ENCODE measurements at places on chromosomes 12 and 14. TPM values are rescaled to one million over a fixed set of nuclear protein-coding genes. Genes with fewer than 3 reads are reported as not detected.

- no peaks in the 10 kb centered on the region for H3K27me3 ChIP-seq
- H3K27ac ChIP-seq = no peak overlapping the region
- no peak overlapping the region for H3K4me3 ChIP-seq
- H3K36me3 ChIP-seq = no peaks in the 10 kb centered on the region
Observed at GRCh38 chr12:14576896-14577295, 9.2 kb upstream of the PLBD1 start.

Gene PTCSC3
- total RNA-seq = not detected

- peaks cover 19% of the 10 kb centered on the region for H3K4me1 ChIP-seq
- peaks cover 7% of the 10 kb centered on the region for H3K36me3 ChIP-seq
- H3K27me3 ChIP-seq = peaks cover 12% of the 10 kb centered on the region
Observed at GRCh38 chr14:99683619-99684409, at the start of gene CYP46A1. Gene CYP46A1 (plus strand): TSS chr14:99684298. CDS start chr14:99684418, 120 bp downstream.

DNA sequence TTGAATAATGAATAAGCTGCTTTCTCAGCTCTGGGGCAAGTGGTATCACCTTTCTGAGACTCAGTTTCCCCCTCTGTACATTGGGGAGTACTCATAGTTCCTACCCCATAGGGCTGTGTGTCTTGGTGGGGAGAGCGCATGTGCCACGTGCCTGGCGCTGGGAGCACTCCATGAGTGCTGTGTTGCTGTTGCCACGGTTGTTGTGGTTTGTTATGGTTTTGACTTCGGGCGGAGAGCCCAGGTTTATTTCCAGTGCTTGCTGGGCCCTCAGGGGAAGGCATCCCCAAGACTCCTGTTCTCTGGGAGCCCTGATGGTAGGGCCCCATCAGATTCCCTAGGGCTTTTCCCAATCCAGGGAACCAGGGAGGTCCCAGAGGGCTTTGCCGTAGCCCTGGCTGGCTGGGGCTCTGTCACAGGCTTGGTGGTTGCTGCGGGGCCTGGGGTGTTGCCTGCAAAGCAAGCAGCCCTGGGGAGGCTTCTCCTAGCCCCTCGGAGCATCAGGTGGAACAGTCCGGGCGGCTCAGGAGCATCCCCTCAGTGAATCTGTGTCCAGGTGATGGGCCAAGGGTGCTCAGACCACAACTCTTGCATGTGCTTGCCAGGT lies 18.6 kb downstream of the SH2B3 start:
- peaks cover 3% of the 10 kb centered on the region for H3K27me3 ChIP-seq
- no peak for DNase-seq
- H3K4me3 ChIP-seq = no peak overlapping the region
- H3K36me3 ChIP-seq = peaks cover 29% of the 10 kb centered on the region
- peaks cover 42% of the 10 kb centered on the region for H3K4me1 ChIP-seq

GRCh38 chr14:96146131-96146771 lies 58.4 kb upstream of the BDKRB2 start:
- no peak overlapping the region for H3K4me3 ChIP-seq
- H3K4me1 ChIP-seq = no peaks in the 10 kb centered on the region
- no peaks in the 10 kb centered on the region for H3K36me3 ChIP-seq
- DNase-seq = no peak

Gene TOMM20L
- not detected for total RNA-seq

Gene HOXC10
- 1.9 TPM for total RNA-seq

- H3K4me3 ChIP-seq = no peak overlapping the region
- no peaks in the 10 kb centered on the region for H3K36me3 ChIP-seq
- DNase-seq = peak; percentile 28
- peaks cover 3% of the 10 kb centered on the region for H3K4me1 ChIP-seq
Observed at GRCh38 chr12:80837342-80837978, 100.3 kb downstream of the LIN7A start.

Gene LYZ
- total RNA-seq = 3.6 TPM

Gene SMOC1
- 0.38 TPM for total RNA-seq

DNA sequence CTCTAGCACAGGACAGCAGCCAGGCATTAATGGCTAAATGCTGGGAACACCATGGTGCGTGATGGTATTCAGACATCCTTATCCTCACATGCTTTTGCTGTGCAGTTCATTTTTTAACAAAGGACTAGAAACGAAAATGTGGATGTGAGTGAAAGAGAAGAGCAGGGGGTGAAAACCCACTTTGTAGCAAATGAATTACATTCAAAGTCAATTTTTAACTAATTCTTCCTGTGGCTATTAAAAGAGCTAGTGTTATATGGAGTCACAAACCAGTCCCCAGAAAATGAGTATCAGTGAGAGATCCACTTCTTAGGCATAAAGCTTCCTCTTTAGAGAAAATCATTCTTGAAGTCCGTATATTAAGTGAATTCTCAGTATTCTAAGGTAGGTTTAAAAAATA lies 592.0 kb upstream of the LMO3 start:
- H3K27me3 ChIP-seq = no peaks in the 10 kb centered on the region
- H3K27ac ChIP-seq = no peak overlapping the region
- H3K4me1 ChIP-seq = no peaks in the 10 kb centered on the region

DNA sequence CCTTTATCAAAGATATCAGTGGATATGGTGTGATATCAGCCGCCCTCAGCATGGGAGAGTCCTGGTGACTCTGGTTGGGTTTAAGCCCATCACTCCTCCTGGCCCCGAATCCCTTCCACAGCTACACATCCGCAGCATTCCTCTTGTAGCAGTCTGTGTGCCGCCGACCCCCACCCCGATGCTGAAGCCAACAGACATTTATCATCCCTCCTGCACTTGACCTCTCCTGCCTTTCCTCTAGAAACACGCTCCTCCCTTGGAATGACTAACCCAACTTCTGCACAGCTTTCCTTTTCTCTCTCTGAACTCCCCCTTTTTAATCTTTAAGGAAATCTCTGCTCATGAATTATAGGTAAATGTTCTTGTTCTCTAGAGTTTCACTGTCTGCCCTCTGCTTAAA lies 250.9 kb upstream of the FOXN3 start:
- peaks cover 1% of the 10 kb centered on the region for H3K27me3 ChIP-seq
- peaks cover 4% of the 10 kb centered on the region for H3K36me3 ChIP-seq
- no peak overlapping the region for H3K4me3 ChIP-seq

Gene TAS2R30
- total RNA-seq = 1.7 TPM

- no peaks in the 10 kb centered on the region for H3K36me3 ChIP-seq
- no peak overlapping the region for H3K27ac ChIP-seq
- no peaks in the 10 kb centered on the region for H3K4me1 ChIP-seq
- no peak for DNase-seq
Observed at GRCh38 chr14:30381861-30382480, 177.0 kb upstream of the G2E3 start.

DNA sequence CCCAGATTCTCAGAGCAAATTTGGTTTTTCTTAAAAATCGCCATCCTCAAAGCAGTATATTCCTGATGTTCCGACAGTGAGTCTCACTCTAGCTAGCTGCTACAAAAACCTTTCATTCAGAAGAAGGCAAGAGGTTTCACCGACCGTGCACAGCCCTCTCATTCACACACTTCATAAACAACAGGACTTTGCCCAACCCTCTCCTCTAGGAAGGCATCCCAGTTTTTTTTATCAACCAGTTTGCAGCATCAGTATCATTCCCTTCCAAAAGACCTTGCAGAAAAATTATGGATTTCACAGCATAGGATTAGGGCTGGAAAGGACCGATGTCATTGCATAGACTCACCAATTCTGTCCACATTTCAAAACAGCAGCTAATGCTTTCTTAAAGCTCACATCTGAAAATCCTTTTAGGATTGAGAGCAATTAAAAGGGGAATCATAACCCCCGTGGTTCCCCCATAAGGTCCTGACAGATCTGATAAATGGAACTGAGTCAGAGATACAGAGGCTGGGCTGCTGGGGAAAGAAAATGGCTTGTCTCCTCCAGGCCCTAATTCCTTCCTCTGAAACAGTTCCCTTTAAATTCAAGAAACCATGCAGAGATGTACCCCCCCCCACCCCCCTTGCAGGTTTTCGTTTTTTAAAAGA lies 597 bp downstream of the SVOP start:
- H3K27ac ChIP-seq = no peak overlapping the region
- H3K36me3 ChIP-seq = no peaks in the 10 kb centered on the region
- no peak overlapping the region for H3K4me3 ChIP-seq
- no peaks in the 10 kb centered on the region for H3K27me3 ChIP-seq

DNA sequence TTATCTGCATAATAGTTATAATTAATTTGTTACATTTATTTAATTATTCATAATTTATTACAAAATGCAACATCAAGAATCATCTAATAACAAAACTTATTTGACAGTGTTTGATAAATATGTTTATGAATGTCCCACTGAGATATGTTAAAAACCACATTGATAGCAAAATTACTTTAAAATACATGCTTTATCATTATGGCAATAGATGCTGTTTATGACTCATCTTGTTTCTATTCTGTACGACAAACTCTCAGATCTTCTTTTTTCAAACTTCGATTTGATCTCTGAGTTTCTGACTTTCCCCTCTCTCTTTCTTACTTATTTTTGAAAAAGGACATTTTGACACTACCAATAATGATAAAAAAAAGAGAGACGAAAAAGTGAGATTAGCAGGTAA lies 56.8 kb upstream of the LRRK2 start:
- H3K27me3 ChIP-seq = no peaks in the 10 kb centered on the region
- no peak overlapping the region for H3K27ac ChIP-seq
- no peaks in the 10 kb centered on the region for H3K4me1 ChIP-seq
- no peak overlapping the region for H3K4me3 ChIP-seq
- peaks cover 4% of the 10 kb centered on the region for H3K36me3 ChIP-seq

- no peak overlapping the region for H3K4me3 ChIP-seq
- no peaks in the 10 kb centered on the region for H3K4me1 ChIP-seq
- no peaks in the 10 kb centered on the region for H3K36me3 ChIP-seq
- no peaks in the 10 kb centered on the region for H3K27me3 ChIP-seq
Observed at GRCh38 chr14:42140831-42141279, 534.2 kb downstream of the LRFN5 start.

GRCh38 chr12:33427071-33427470 lies 12.5 kb downstream of the SYT10 start:
- no peak overlapping the region for H3K4me3 ChIP-seq
- no peaks in the 10 kb centered on the region for H3K27me3 ChIP-seq
- no peak for DNase-seq
- H3K27ac ChIP-seq = no peak overlapping the region

- peak overlapping the region; percentile 97 for H3K4me3 ChIP-seq
- H3K27me3 ChIP-seq = peaks cover 9% of the 10 kb centered on the region
- peak overlapping the region; percentile 92 for H3K27ac ChIP-seq
- peaks cover 12% of the 10 kb centered on the region for H3K4me1 ChIP-seq
Observed at GRCh38 chr14:34872822-34873588, 2.2 kb downstream of the BAZ1A start.

Gene ALKBH2
- 10.4 TPM for total RNA-seq

GRCh38 chr14:46964378-46964777 lies 312.8 kb upstream of the RPL10L start:
- no peaks in the 10 kb centered on the region for H3K4me1 ChIP-seq
- no peak overlapping the region for H3K27ac ChIP-seq
- no peaks in the 10 kb centered on the region for H3K27me3 ChIP-seq
- no peaks in the 10 kb centered on the region for H3K36me3 ChIP-seq
- no peak for DNase-seq

DNA sequence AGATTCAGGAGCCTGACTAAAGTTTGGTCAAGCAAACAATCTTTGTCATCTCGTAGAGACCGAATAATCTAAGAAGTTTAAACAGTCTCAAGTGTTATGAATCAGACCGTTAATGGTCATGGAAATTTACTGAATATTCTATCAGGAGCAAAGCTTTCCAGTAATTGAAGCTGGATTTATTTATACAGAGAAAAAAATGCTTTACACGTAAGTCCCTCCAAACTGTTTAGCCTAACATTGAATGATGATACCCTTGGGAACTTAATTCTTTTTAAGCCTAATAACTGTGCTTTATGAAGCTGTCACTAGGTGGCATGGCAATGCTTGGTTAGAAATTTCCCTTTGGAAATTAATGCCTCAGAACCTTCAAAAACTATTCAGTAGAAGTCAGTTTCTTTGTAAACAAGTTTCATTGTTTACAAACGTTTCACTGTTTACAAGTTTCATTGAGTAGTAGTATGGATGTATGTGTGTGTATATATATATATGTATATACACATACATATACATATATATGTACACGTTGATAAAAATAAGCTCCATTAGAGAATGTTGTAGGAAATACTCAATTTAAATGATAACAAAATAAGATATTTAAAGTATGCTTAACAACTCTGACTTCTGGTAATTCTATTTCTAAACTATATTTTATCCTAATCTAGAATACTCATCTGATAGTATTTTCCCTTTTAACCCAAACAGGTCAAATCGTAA lies 32.1 kb downstream of the DEPDC4 start:
- H3K27me3 ChIP-seq = no peaks in the 10 kb centered on the region
- H3K36me3 ChIP-seq = no peaks in the 10 kb centered on the region
- no peak for DNase-seq
- H3K4me3 ChIP-seq = no peak overlapping the region

- peaks cover 23% of the 10 kb centered on the region for H3K36me3 ChIP-seq
- no peaks in the 10 kb centered on the region for H3K4me1 ChIP-seq
- DNase-seq = no peak
- H3K27ac ChIP-seq = no peak overlapping the region
- H3K4me3 ChIP-seq = no peak overlapping the region
Observed at GRCh38 chr14:102058961-102059360, 27.9 kb downstream of the HSP90AA1 start.

Gene ATN1
- 144 TPM for total RNA-seq

GRCh38 chr12:119302451-119303080 lies 32.0 kb upstream of the CCDC60 start:
- no peak overlapping the region for H3K4me3 ChIP-seq
- no peaks in the 10 kb centered on the region for H3K27me3 ChIP-seq
- no peaks in the 10 kb centered on the region for H3K36me3 ChIP-seq
- no peak for DNase-seq
- H3K4me1 ChIP-seq = peaks cover under 1% of the 10 kb centered on the region

DNA sequence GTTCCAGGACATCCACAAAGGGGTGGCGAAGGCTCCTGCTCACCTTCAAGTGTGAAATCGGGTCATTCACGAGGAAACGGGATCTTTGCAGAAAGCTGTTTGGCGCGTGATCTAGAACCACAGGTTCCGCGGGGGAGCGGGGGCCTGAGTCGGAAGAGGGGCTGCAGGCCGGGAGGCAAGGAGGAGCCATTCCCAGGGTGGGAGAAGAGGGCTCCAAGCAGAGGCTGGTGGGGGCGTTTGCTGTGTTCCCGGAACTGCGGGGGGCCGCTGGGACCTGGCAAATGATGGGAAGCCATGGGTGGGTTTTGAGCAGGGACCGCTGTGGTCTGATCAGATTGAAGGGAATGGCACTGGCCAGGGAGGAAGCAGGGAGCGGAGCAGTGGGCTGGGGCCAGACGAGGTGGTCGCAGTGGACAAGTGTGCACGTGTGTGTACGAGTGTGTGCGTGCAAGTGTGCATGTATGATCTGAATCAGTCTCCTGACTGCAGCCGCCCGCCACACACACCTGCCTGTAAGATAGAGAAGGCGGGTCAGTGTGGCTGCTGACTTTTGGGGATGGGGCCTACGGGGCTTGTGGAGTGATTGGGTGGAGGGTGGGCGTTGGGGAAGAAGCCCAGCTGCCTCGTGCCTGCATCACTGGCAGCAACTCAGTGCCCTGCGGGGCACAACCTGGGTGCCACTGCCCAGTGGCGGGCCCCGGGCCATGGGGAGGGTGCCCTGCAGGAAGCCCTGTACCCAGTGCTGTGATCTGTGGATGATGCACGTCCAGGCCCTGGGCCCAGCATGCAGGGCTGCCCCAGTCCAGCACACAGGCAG lies 141.9 kb downstream of the KIF26A start:
- peaks cover 8% of the 10 kb centered on the region for H3K36me3 ChIP-seq
- H3K4me3 ChIP-seq = no peak overlapping the region
- no peak for DNase-seq
- H3K4me1 ChIP-seq = no peaks in the 10 kb centered on the region
- H3K27ac ChIP-seq = no peak overlapping the region
- H3K27me3 ChIP-seq = peaks cover 3% of the 10 kb centered on the region

Gene ASCL1
- not detected for total RNA-seq

Gene TRAF3
- 9.7 TPM for total RNA-seq

Gene IQSEC3
- 13.2 TPM for total RNA-seq

Data from endothelial cell (in vitro differentiated cells).